ENCODE measurements at places on chromosomes 2 and 18.

DNA sequence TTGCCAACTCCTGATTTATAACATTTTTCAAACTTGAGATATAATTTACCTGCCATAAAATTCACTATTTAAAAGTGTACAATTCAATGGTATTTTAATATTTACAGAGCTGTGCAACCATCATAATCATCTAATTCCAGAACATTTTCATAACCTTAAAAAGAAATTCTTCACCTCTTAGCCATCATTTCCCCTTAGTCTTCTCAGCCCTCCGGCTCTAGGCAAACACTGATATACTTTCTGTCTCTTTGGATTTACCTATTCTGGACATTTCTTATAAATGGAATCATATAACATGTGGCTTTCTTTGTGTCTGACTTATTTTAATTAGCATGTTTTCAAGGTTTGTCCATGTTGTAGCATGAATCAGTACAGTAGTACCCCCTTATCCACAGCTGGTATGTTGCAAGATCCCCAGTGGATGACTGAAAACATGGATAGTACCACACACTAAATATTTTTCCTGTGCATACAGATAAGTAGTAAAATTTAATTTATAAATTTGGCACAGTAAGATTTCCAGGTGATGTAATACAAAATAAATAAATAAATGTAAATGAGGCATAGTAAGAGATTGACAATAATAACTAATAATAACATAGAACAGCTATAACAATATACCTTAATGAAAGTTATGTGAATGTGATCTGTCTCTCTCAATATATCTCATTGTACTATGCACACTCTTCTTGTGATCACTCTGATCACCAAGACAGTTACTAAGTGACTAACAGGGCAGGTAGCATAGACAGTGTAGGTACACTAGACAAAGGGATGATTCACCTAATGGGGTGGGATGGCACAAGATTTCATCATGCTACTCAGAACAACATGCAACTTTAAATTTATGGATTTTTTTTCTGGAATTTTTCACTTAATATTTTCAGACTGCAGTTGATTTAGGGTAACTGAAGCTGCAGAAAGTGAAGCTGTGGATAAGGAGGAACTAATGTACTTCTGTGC lies 73.1 kb downstream of the RAB3GAP1 start:
- DNase-seq: no peak

DNA sequence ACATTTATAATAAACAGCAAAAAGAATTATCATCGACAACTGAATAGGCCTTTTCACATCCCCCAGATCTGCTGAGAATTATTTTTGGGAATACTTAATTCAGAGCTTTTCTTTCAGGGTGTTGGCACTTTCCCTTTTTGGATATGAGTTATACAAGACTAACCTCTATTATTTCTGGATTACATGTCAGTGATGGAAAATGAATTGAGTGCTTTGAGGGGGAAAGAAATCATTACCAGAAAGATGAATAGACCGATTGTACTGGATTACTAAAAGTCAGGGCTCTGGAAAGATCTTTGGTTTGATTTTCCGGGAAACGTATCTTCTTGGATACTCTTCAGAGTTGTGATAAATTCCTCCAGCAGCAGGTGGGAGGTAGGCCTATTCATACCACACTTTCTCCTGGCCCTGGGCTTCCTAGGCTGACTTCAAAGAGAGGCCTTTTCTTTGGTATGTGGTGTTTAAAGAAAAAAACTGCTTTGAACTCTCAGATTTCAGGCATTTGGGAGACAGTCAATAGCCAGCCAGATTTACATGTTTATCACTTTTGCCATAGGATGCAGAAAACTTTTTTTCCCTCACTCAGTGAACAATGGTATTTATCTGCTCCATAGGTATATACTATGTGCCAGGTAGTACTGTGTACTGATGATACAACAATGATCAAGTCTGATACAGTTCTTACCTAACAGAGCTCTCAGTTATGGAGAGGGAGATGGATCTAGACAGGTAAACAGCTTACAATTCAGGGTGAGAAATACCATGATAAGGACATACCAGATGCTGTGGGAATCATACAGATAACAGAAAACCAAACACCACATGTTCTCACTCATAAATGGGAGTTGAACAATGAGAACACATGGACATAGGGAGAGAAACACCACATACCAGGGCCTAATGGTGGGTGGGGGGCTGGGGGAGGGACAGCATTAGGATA lies 63.3 kb upstream of the ACTR3 start:
- DNase-seq: no peak

- no peak for DNase-seq
Observed at GRCh38 chr18:4807604-4808293, 352.6 kb upstream of the DLGAP1 start.

- DNase-seq: no peak
Observed at GRCh38 chr2:44450806-44451205, 89.1 kb downstream of the CAMKMT start.

DNA sequence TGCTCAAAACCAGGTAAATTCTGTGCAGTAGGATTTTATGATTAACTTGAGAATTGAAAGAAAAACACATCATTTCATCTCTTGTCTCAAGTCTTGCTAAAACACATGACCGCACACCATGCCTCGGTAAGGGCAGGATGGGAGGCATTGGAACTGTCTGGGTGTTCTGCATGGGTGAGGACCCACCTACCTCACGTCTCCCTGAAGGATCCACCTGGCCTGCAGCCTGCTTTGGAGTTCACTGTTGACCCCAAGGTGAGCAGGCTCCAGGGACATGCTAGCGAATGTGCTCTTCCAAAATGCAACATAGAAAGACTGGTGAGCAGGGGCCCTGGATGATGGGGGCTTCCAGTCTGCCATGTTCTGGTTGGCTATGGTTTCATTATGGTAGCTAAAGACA lies 131.5 kb downstream of the NCK2 start:
- DNase-seq: no peak

- no peak for DNase-seq
Observed at GRCh38 chr2:189512879-189513278, 67.7 kb downstream of the SLC40A1 start.

DNA sequence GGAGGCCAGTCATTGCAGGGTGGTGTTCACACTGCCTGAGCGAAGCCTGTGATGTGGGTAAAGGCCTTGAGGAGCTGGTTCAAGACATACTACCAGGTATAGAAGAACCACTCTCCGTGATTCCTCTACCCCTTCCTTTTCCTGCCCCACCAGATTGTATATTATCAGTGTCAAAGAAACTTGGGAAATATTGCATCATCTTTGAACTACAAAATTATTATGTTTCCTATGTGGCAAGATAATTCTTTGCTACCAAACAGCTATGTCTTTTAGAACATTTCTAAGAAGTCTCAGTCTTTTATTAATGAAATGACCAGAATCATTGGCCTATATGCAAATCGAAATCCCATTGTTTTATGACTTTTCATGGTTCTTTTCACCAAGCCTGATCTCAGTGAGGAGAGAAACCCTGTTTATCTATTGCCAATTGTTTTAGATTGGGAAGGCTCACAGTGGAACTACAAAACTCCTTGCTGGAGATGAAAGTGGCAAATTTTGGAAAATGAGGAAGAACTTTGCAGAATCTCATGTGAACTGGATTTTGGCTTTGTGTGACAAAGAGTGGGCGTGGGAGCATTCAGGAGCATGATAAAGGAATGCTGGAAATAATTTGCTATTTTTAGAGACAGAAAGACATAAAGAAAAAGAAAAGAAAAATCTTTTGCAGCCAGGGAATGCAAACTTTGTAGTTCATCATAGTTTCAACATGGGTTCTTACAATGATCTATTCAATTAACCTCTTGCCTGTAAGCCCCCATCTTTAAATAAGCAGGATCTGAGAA lies 286.9 kb downstream of the INSIG2 start:
- DNase-seq: no peak

GRCh38 chr2:223760838-223761502 lies 76.4 kb downstream of the AP1S3 start:
- peak; percentile 47 for DNase-seq

GRCh38 chr2:163465440-163465839 lies 270.4 kb downstream of the FIGN start:
- DNase-seq: no peak

DNA sequence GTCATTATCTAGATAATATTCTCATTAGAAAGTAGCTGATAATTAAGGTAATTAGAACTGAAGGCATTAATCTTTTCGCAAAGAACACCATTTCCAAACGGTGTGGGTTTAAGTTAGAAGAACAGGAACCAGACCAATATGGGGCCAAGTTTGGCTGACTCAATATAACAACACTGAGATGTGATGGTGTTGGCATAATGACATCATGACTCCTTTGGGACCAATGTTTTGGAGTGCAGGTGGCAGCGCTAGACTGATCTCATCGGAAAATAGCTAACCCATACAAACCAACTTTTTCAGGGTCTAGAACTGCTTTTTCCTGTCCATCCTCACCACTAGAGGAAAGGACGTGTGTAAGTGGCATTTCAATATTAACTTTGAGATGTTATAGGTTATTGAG lies 1171.7 kb upstream of the ZEB2 start:
- no peak for DNase-seq
